ENCODE measurements at places on chromosomes 7 and 10.

GRCh38 chr7:35599061-35599460 lies 95.9 kb downstream of the HERPUD2 start:
- H3K27ac ChIP-seq = no peak overlapping the region
- no peaks in the 10 kb centered on the region for H3K4me1 ChIP-seq
- no peaks in the 10 kb centered on the region for H3K27me3 ChIP-seq
- no peak for DNase-seq

DNA sequence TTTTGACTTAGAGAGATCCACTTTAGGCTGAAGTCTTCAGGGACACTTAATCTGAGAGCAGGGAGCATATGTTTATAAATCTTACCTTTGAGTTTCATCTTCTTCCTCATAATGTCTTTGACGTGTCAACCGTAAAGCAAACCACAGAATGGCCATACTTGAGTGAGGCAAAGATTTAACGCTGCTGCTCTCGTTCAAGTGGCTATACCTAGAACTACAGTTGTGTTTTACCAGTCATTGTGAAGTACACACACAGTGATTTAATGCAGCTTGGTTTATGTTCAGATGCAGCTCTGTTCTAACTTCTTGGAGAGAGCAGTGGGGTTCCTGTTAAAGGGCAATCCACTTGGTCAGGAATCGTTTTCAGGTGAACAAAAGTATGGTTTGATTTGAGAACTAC lies 39.9 kb upstream of the GOT1 start:
- no peaks in the 10 kb centered on the region for H3K36me3 ChIP-seq
- H3K4me1 ChIP-seq = no peaks in the 10 kb centered on the region
- H3K27ac ChIP-seq = no peak overlapping the region
- no peak overlapping the region for H3K4me3 ChIP-seq
- peaks cover 9% of the 10 kb centered on the region for H3K27me3 ChIP-seq

- no peak overlapping the region for H3K4me3 ChIP-seq
- H3K36me3 ChIP-seq = 0 out of 2 replicates have a peak, but pooled peaks cover 2% of the 10 kb centered on the region
- no peak for DNase-seq
- no peaks in the 10 kb centered on the region for H3K27me3 ChIP-seq
- H3K4me1 ChIP-seq = no peaks in the 10 kb centered on the region
These were observed 30.5 kb downstream of the SLC13A4 start for GRCh38 chr7:135697276-135698049.

DNA sequence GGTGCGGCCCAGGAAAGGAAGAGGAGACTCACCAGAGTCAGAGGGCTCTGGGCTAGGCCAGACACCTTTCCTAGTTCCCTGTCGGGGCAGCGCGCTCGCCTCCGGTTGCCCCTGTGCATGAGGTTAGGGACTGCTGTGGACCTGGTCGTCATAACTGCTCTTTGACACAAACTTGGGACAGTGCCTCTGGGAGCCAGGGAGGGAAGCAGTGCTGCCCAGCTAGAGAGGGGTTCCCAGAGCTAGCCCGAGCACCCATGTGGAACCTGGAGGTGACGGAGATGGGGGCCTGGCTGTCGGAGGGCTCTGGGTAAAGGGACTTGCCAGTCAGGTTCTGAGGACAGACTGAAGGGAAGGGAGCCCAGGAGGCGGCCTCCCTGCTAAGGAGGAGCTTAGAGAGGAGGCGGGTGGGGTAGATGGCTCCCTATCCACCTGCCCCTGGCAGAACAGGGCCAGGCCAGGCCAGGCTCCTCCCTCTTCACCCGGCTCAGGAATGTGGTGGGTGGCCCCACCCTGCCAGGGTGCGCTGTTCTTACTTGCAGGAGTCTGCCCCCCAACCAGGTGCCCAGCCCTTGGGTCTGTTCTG lies 29.7 kb downstream of the AGAP3 start:
- no peak overlapping the region for H3K27ac ChIP-seq
- no peaks in the 10 kb centered on the region for H3K27me3 ChIP-seq
- H3K4me3 ChIP-seq = no peak overlapping the region
- H3K36me3 ChIP-seq = peaks cover 8% of the 10 kb centered on the region
- DNase-seq = no peak

GRCh38 chr7:22882106-22882505 lies 59.5 kb upstream of the TOMM7 start:
- no peak overlapping the region for H3K27ac ChIP-seq
- peaks cover 21% of the 10 kb centered on the region for H3K4me1 ChIP-seq
- H3K27me3 ChIP-seq = no peaks in the 10 kb centered on the region

DNA sequence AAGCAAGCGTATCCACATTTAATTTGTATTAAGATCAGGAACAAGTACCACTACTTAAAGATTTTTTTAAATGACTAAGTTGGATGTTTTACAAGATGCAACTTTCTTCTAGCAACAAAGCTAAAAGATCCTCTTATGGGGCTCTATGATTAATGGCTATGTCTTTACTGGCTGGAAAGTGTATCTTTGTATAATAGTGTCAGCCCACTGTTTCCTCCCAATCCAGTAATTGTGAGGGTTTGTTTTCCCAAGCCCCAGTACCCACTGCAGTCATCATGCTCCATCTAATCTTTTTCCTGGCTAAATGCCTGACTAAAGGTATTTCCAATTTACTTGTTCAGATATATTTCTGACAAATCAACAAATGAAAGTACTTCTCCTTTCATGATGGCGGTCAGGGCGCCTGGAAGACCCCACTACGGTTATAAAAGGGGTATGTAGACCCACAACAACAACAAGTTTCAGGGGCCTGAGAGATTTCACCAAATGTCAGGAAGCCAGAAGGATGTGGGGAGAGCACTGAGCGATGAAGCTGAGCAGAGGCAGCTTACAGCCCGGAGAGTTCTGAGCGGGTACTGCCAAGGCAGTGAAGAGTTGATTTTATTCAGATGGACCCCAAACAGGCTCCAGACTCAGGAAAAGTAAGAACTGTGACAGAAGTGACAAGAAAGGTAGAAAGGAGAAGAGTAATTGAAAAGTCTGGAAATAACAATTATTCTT lies 222.6 kb upstream of the KLF14 start:
- H3K36me3 ChIP-seq = peaks cover 65% of the 10 kb centered on the region

DNA sequence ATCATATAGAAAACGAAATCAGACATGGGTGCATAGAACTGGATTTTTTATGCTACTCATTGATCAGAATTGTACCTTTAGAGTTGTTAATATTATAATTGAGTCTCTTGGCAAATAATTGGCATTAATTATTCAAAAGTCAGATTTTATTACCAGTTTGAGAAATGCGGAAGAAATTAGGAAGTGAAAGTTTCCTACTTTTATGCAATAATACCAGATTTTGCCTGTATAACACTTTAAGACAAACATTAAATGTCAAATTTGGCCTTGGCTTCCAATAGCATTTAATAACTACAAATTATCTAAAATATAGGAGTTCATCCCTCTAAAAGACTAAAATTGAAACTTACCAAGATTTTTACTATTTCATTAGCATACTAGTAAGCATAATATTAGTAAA lies 6.8 kb upstream of the TFEC start:
- no peak overlapping the region for H3K27ac ChIP-seq
- H3K4me3 ChIP-seq = no peak overlapping the region
- no peaks in the 10 kb centered on the region for H3K27me3 ChIP-seq
- DNase-seq = no peak
- no peaks in the 10 kb centered on the region for H3K36me3 ChIP-seq

GRCh38 chr7:55527307-55527706 lies 45.0 kb downstream of the VOPP1 start:
- 0 out of 2 replicates have a peak overlapping the region, but pooled peaks have one; percentile 35 for H3K27ac ChIP-seq
- no peaks in the 10 kb centered on the region for H3K36me3 ChIP-seq
- DNase-seq = no peak
- H3K4me3 ChIP-seq = no peak overlapping the region
- H3K27me3 ChIP-seq = no peaks in the 10 kb centered on the region
- H3K4me1 ChIP-seq = peaks cover 14% of the 10 kb centered on the region

DNA sequence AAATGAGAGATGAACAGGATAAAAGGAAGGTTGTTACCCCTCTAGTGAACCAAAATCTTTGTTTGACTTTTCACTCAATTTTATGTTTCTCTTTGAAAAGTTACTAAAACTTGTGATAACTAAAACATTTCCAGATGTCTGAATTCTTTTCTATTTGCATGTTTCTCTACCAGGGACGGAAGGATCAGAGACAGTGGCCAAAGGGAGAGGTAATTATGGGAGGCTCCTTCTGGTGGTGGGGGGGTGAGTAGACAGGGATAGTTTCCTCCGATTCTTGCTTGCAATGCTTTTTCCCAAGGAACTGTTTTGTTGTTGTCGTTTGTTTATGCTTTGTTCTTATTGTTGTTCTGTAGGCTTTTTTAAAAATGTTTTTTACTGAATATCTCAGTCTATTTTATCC lies 374.8 kb downstream of the INHBA start:
- no peaks in the 10 kb centered on the region for H3K27me3 ChIP-seq
- H3K4me1 ChIP-seq = no peaks in the 10 kb centered on the region
- H3K36me3 ChIP-seq = no peaks in the 10 kb centered on the region
- no peak overlapping the region for H3K4me3 ChIP-seq
- H3K27ac ChIP-seq = no peak overlapping the region
- no peak for DNase-seq

GRCh38 chr10:117240621-117241529 lies at the start of gene SLC18A2:
SLC18A2 (plus strand) TSS chr10:117241114; CDS start chr10:117241694, 580 bp downstream.
- H3K4me3 ChIP-seq = no peak within 1 kb of the TSS
- no peak for DNase-seq
- H3K27me3 ChIP-seq = no peaks in the 10 kb centered on the region
- H3K36me3 ChIP-seq = no peaks in the 10 kb centered on the region

GRCh38 chr10:101218351-101219138 lies 10.7 kb downstream of the LBX1 start:
- H3K27me3 ChIP-seq = peaks cover 26% of the 10 kb centered on the region
- DNase-seq = no peak
- H3K4me3 ChIP-seq = no peak overlapping the region
- peaks cover 15% of the 10 kb centered on the region for H3K4me1 ChIP-seq
- H3K27ac ChIP-seq = no peak overlapping the region
- H3K36me3 ChIP-seq = no peaks in the 10 kb centered on the region

DNA sequence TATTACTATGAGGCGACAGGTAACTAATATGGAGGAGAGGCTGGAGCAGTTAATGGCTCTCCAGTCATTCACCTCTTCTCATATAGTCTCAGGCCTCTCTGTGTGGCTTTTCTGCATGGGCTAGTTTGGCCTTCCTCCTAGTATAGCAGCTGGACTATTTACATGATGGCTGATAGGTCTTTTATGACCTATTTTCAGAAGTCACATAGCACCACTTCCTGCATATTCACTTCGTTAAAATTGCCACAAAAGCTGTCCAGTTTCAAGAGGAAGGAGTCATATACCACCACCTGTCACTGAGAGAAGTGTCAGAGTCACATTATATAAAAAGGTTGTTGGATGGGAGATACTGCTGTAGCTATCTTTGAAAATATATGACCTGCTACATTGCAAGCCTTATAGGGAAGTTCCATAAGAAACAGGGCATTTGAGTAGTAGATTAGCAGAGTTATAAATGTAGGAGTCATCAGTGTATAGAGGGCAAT lies 8.0 kb upstream of the DMTF1 start:
- no peak for DNase-seq
- no peak overlapping the region for H3K27ac ChIP-seq
- H3K36me3 ChIP-seq = no peaks in the 10 kb centered on the region
- no peak overlapping the region for H3K4me3 ChIP-seq

GRCh38 chr7:104926601-104927041 lies 87.4 kb upstream of the KMT2E start:
- peaks cover 6% of the 10 kb centered on the region for H3K27me3 ChIP-seq
- no peak for DNase-seq
- H3K4me3 ChIP-seq = no peak overlapping the region
- no peak overlapping the region for H3K27ac ChIP-seq
- H3K4me1 ChIP-seq = no peaks in the 10 kb centered on the region

DNA sequence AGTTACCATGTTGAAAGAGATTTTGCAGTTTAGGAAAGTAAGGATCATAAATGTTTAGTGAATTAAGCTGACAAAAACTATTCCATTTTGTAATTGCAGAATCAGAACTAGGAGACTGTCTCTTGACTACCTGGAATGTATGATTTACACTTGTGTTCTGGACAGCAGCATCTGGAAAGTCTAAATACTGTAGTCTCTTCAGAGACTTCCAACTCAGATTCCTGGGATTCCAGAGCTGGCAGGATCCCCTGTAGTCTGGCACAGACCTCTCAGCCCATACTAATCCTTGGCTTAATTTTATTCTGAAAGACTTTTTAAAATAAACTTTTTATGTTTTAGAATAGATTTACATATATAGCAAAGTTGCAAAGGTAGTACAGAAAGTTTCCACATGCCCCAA lies 452.7 kb downstream of the DPP6 start:
- H3K4me1 ChIP-seq = no peaks in the 10 kb centered on the region
- H3K36me3 ChIP-seq = no peaks in the 10 kb centered on the region
- no peaks in the 10 kb centered on the region for H3K27me3 ChIP-seq
- no peak overlapping the region for H3K27ac ChIP-seq
- no peak overlapping the region for H3K4me3 ChIP-seq

DNA sequence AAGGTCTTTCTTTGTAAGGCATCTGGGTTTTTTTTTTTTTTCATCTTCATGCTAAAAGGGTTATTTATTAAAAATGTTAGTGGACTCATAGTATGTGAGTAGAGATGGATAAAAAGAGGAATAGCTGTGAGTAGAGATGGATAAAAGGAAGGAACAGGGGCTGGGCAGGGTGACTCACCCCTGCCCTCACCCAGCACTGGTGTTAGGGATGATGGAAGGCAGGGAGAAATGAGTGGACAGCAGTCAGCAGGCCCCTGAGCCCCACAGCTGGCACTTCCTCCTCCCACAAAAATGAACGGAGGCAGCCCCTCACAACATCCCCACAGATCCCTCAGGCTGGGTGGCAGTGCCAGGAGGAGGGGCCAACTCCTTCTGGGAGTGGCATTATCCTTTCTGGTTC lies 39.3 kb downstream of the ANTXRL start:
- DNase-seq = no peak
- H3K4me1 ChIP-seq = no peaks in the 10 kb centered on the region
- peaks cover 7% of the 10 kb centered on the region for H3K27me3 ChIP-seq
- no peak overlapping the region for H3K27ac ChIP-seq
- H3K4me3 ChIP-seq = no peak overlapping the region

GRCh38 chr7:16446508-16446907 lies 19.0 kb downstream of the SOSTDC1 start:
- no peak overlapping the region for H3K4me3 ChIP-seq
- H3K27me3 ChIP-seq = no peaks in the 10 kb centered on the region
- no peaks in the 10 kb centered on the region for H3K36me3 ChIP-seq
- no peak for DNase-seq
- H3K4me1 ChIP-seq = no peaks in the 10 kb centered on the region

GRCh38 chr10:113539789-113540188 lies 13.1 kb upstream of the HABP2 start:
- no peaks in the 10 kb centered on the region for H3K36me3 ChIP-seq
- H3K4me1 ChIP-seq = no peaks in the 10 kb centered on the region
- no peak overlapping the region for H3K27ac ChIP-seq
- no peak overlapping the region for H3K4me3 ChIP-seq
- H3K27me3 ChIP-seq = peaks cover 5% of the 10 kb centered on the region

Data from DND-41 (cell line).